ENCODE measurements at places on chromosomes 11 and 22.

- DNase-seq: no peak
Measured at GRCh38 chr11:10354389-10354788, 49.5 kb downstream of the ADM start.

- DNase-seq: no peak
Measured at GRCh38 chr11:46445920-46446771, 54.6 kb upstream of the CHRM4 start.

DNA sequence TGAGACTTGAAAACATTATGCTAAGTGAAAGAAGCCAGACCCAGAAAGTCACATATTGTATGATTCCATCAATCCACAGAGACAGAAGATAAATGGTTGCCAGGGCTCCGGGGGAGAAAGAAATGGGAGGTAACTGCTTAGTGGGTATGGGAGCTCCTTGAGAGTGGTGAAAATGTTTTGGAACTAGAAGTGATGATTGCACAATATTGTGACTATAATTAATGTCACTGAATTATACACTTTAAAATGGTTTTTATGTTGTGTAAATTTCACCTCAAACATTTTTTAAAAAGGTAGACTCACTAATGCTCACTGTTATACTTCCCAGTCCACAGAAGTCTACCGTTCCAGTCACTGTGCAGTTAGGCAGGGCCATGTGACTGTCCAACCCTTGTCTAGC, 32.2 kb upstream of the AKIP1 start:
- no peak for DNase-seq

DNA sequence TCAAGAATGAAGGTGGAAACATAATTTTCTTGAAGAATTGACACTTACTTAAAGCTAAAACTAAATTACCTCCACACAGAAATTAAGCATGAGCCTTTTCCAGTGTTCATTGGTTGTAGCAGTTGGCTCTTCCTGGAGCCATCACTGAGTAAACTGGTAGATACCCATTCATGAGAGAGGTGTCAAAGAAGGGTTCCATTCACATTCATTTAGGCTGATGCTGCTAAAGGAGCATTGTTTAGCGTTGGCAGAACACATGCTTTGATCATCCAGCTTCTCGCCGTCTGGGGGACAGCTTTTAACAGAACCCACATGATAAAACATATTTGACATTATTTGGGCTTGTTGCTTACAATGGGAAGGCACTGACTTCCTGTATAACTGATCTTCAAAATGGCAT, 71.6 kb downstream of the TNRC6B start:
- DNase-seq: no peak

DNA sequence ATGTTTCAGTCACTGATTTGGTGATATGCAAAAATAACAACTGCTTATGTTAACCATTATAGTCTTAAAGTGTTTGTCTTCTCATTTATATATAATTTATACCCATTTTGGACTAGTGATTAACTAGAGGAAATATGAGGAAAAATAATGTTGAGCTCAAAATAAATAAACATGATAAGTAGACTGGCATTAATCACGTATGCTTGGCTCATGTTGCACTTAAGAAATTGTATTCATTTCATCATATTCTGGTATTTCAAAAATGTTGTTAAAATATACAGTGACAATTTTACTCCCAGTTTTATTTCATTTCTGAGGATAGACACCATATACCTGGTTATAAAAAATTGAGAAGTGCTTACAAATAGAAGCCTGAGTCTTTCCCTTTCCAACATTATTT, 3.8 kb upstream of the OR10D3 start:
- no peak for DNase-seq

GRCh38 chr22:32910429-32910772, 108.9 kb downstream of the TIMP3 start:
- DNase-seq: no peak

GRCh38 chr11:76810151-76810853, 27.1 kb downstream of the TSKU start:
- peak; percentile 72 for DNase-seq

DNA sequence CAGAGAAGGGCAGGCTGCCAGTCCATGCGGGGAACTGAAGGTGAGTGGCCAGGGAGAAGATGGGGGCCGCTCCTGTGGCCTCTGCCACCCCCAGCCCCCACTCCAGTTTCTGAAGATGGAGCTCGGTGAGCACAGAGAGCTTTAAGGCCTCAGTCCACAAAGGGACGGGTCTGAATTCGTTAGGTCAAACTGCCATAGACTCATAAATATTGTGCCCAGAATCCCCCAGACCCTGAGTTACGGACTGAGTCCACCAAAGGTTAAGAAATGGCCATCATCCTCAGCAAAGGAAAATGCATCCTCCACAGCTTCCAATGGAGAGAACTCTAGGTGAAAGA, 344.2 kb downstream of the BUD13 start:
- DNase-seq: no peak

DNA sequence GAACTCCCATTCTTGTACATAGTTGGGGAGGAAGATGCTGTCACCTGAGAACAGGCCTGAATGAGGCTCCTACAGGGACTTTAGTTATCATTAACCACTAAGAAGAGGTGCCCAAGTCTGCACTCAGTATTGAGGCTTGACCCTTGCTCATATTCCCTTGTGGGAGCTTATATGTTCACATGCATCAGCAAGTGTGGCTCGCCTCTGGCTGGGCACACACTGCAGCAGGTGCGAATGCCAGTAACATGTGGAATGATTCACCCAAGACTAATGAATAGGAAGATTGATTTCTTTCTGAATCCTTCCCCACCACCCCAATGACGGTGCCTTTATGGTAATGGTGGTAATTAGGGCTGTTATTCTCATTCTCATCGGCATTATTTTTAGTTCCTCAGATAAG, 127.3 kb downstream of the FEZ1 start:
- DNase-seq: no peak

DNA sequence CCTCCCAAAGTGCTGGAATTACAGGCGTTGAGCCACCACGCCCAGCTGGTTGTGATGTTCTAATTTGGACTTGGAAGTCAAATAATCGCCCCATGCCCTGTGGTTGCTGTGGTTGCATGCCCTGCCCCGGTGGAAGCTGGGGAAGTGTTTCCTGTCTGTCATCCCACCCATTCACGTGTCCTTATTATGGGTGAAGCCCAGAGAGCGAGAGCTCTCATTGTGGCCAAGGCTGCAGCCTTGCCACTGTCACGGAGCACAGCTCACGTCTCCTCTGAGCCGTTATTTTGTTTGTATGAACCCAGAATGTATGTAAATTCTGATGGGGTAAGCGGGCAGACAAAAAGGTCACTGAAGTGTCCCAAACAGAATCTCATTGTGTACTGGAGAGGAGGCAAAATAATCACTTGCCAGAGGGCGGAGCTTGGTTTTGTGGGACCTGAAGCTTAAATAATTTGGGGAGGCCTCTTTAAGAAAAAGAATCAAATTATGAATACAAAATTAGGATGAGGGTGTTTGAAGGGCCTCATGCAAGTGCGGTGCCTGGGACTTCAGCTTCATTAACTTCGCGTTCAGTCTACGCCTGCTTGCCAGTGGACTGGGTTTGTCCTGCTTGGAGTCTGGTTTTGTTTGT, 25.8 kb upstream of the TREH start:
- peak; percentile 70 for DNase-seq

GRCh38 chr11:65862941-65863888, 3.0 kb downstream of the MUS81 start:
- DNase-seq: no peak

DNA sequence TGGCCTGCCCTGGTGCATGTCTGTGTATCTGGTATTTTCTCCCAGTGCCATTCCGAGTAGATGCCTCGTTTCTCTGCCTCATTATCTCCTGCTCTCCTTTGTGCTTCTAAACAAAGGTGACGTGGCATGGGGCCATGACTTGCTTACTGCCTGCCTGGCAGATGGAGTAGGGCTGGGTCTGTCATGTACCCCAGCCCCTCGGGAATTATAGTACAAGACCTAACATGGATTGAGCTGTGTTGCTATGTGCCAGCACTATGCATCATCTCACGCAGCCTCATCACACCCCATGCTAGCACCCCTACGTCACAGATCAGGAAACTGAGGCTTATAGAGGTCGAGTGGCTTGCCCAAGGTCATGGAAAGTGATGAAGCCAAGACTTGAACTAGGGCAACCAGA, 88.1 kb downstream of the GALNT18 start:
- no peak for DNase-seq

DNA sequence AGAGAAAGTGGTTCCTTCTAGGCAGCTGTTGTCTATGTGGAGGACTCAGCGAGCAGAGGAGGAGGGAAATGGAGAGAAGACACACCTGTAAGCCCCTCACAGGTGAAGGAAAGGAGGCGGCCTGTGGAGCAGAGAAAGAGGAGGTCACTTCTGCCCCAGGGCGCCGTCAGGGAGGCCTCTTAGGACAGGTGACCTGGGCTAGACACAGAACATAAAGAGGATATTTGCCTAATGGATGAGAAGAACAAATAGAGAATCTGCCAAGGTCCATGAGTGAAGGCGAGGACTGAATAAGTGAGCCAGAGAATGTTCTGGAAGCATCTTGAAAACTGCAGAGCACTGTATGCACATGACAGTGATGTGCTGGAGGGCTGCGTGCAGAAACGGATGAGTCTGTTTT, 2.2 kb upstream of the SCUBE1 start:
- no peak for DNase-seq
